ENCODE measurements at places on chromosomes 6 and 20.

DNA sequence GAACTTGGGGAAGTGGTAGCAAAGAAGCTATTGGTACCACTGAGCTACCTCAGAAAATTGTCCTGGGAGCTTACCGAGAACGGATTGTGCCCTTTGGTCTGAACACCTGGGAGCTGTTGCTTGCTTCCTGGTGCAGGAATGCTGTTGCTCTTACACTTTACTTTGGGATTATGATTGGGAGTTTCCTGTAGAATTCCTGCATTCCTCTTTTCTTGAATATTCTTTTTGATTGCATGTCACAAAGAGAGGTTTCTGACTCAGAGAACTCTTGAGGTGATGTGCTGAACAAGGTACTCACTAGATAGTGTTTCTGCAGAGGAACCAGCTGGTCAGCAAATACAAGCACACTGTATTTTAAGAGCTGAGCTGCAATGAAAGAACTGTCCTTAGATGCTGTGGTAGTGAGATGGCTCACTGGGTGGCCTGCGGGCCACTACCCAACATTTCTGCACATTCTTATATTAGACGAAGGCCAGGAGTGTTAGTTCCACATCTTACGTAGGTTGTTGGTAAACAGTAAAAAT, 35.0 kb downstream of the LRRC1 start:
- DNase-seq: no peak

DNA sequence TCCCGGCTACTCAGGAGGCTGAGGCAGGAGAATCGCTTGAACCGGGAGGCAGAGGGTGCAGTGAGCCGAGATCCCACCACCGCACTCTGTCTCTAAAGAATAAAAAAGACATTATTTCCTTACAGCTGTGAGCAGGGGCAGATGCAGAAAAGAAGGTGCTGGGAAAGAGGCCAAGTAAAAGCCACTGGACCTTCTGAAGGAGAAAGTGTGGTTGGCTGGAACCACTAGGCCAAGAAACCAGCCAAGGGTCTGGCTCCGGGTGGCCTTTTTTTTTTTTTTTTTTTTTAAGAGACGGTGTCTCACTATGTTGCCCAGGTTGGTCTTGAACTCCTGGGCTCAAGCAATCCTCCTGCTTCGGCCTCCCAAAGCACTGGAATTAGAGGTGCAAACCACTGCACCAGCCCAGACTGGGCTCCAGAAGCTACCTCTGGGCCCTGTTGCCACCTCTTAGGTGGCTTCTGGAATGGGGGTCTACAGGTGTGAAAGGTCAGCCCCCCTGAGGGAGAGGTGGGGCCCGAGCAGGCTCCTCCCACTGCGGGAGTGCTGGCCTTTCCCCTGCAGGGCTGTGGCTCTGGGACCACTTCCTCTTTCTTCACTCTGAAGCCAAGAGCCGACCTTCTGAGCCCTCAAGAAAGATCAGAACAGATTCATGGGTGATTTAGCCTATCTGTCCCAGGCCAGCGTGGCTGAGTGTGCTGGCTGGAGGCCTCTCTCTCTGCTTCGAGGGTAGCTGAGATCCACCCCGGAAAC, at the start of gene FGD2:
Gene FGD2 (plus strand): TSS at position 595 of the 750 bp plus-strand sequence. CDS start 163 bp downstream, outside the sequence.
- no peak for DNase-seq

DNA sequence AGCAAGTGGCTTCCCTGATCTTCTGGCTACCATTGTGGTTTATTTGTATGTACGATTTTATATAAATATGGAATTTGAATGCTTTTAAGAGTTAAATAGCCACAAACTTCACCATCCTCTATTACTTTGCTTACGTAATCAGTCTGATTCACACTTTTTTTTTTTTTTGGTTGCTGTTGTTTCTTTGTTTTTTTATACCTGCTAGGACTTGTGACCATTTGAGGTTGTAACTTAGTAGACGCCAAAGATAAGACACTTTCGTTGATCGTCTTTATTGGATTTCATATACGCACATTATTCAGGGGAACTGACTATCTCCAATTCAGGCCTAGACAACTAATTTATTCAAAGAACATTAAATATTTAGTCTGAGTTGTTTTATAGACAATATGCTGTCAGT, 559.0 kb downstream of the CBLN4 start:
- no peak for DNase-seq

GRCh38 chr6:25755483-25755882, 941 bp downstream of the SLC17A4 start:
- no peak for DNase-seq

- no peak for DNase-seq
These were observed 5.8 kb downstream of the SLC2A4RG start for GRCh38 chr20:63745424-63745805.

GRCh38 chr6:73803562-73804241, 107.7 kb downstream of the CD109 start:
- DNase-seq: no peak

- DNase-seq: no peak
These were observed 767.3 kb downstream of the TFAP2A start for GRCh38 chr6:9647599-9647998.

GRCh38 chr20:37926612-37927011, 23.7 kb downstream of the VSTM2L start:
- DNase-seq: no peak

- DNase-seq: no peak
These were observed 27.8 kb downstream of the RNF8 start for GRCh38 chr6:37381579-37381978.

GRCh38 chr20:6704132-6704861, 63.2 kb upstream of the BMP2 start:
- no peak for DNase-seq

DNA sequence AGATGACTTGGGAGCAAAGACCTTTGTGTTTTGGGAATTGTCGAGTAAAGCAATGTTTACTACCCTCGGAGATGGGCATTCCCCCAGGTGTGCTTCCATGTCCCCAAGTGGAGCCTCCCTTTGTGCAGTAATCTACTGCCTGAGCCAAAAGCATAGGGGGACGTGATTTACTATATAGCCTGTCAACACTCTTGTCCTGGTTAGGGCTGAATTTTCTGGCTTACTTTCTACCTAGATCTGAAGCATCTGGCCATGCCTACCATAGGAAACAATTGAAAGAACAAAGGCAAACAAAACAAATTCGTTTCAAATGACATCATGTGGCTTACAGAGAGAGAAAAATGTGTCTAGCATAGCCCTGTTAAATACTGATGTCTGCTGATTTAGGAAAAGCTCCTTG, 350.6 kb downstream of the SAMD5 start:
- no peak for DNase-seq

GRCh38 chr6:158545043-158545966, 14.6 kb upstream of the TMEM181 start:
- no peak for DNase-seq

GRCh38 chr20:47300071-47300470, 56.4 kb downstream of the ZMYND8 start:
- no peak for DNase-seq

- no peak for DNase-seq
These were observed 149.4 kb downstream of the PHF3 start for GRCh38 chr6:63785006-63785405.

GRCh38 chr20:60095456-60095855, 137.2 kb downstream of the CDH26 start:
- no peak for DNase-seq

DNA sequence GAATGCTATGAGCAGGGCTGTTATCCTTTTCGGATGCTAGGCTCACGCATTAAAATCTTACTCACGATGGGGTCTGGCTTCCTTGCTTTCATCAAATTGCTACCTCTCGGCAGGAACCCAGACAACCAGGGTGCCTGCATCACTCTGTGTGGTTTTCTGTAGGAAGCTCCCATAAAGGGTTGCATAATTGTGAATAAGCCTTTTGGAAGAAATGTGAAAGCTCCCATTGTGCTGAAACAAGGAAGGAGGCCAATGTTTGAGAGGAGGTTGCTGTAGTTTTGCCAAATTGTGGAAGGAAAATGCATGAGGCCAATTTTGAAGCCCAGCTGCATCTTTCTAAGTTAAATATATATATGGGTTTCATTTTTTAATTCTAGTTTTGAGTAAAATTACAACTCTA, 615.5 kb downstream of the C6orf118 start:
- no peak for DNase-seq

- DNase-seq: no peak
These were observed 219.2 kb downstream of the TRDN start for GRCh38 chr6:123417535-123417934.
